Activated B cell treated with CpG ODN at 0.5 μM for 24 hours (primary cell): ENCODE measurements at places on chromosomes 2 and 18. TPM values are rescaled to one million over a fixed set of nuclear protein-coding genes. Genes with fewer than 3 reads are reported as not detected.

TM4SF20 gene
- total RNA-seq: not detected in 2 replicates

LHCGR gene
- total RNA-seq: not detected in 2 replicates

MC4R gene
- not detected in 2 replicates for total RNA-seq

DSG4 gene
- total RNA-seq: not detected in 2 replicates

ONECUT2 gene
- total RNA-seq: not detected in 2 replicates

SNRPD1 gene
- 58.1 and 60.8 TPM in 2 replicates for total RNA-seq

SLC4A5 gene
- 5.4 and 5.9 TPM in 2 replicates for total RNA-seq

SPDYA gene
- 1.6 and 2.1 TPM in 2 replicates for total RNA-seq

SYT4 gene
- total RNA-seq: not detected in 2 replicates

NT5C1B gene
- total RNA-seq: not detected in 2 replicates

PPIG gene
- total RNA-seq: 68.0 and 69.8 TPM in 2 replicates

PARD3B gene
- total RNA-seq: not detected in 2 replicates

SERPINB2 gene
- 0.33 TPM in 1 of 2 replicates, not detected in the other for total RNA-seq

GRCh38 chr2:80638783-80639182 lies 334.2 kb upstream of the LRRTM1 start:
- DNase-seq: no peak

- no peak for DNase-seq
Measured at GRCh38 chr18:13006531-13007247, 15.5 kb downstream of the CEP192 start.

DNA sequence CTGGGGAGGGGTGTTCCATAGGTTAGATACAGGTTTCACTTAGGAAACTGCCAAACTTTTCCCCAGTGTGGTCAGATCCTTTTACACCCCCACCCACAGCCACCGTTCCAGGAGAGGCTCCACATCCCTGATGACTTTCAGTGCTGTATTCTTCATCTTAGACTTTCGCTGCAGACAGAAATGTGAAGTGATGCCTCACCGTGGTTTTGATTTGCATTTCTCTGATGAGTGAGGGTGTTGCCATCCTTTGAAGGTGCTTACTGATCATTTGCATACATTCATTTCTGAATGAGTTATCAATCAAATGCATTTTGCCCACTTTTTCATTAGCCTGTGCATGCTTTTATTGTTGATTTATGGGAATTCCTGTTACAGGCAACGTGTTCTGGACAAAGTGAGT lies 14.9 kb downstream of the COPS9 start:
- no peak for DNase-seq

DNA sequence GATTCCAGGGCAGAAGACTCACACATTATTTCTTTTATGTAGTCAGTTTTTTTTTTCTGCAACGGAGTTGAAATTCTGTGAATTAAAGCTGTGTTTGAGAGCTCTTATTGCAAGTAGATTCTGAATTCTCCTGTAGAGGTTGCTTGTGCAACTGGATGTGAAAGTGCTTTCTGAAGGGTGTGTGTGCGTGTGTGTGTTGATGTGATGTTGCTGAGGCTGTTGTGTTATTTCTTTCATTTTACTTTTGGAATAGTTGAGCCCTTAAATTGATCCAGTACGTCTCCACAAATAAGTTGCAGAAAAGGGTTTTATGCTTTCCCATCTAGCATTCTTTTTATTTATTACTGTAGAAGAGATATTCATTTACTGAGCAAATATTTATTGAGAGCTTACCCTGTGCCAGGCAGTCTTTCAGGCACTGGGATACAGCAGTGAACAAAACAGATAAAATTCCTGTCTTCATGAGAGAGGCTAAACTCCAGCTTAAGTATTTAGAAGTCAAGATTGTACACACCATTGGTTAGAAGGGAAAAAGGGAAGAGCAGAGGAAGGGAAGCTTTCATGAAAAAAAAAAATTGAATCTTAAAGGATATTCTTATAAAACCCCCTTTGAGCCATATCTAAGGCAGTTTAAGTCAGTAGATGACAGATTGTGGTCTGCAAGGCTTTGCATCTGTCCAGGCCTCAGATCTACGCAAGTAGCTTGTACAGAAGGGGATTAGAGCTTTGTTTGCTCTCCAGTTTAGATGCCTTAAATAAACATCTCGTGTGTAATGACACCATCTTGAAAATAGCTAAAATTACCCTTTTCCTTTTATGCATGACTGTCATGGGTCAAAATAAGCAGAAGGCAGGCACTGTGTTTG lies 58.2 kb downstream of the MYO1B start:
- no peak for DNase-seq

DNA sequence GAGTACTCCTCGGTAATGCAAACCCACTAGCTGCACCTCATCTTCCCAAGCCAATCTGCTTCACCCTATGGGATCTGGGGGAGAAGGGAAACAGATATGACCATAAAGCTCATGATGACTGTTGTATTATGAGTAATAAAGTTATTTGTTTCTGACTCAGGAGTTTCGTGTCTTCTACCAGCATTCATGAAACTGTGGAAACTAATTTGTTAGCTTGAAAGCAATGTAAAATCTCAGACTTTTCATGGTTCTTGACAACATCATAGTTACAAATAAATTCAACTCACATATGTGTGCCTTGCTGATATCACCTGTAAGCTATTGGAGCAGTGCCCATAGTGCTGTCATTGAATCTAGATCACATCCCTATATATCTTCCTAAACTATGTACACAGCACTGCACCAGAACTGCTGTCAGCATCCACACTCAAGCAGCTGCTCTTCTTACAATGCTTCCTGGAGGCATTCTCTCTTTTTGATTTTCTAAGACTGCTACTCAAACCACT lies 135.6 kb upstream of the KYNU start:
- DNase-seq: no peak

DNA sequence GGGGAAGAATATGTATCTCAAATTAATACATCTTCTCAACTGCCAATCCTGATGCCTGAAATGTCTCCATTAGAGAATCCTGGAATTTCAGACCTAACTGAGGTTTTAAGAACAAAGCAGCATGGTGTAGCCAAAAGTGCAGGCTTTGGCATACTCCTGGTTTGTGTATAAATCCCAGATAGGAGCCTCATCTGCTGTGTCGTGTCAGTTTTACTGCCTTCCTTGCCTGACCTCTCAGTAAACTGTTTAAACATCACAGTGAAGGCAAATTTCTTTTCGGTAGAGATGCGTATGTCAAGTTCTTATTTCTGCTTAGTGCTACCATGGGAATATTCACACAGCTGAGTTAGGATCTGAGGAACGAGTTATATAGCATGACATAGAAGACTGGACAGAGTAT lies 7.3 kb downstream of the SCG2 start:
- DNase-seq: no peak

GRCh38 chr2:215831296-215831913 lies 181.9 kb downstream of the MREG start:
- DNase-seq: no peak

- no peak for DNase-seq
Measured at GRCh38 chr2:187847245-187848208, 293.3 kb upstream of the TFPI start.

- no peak for DNase-seq
Measured at GRCh38 chr2:236546561-236547002, 23.0 kb upstream of the ACKR3 start.

DNA sequence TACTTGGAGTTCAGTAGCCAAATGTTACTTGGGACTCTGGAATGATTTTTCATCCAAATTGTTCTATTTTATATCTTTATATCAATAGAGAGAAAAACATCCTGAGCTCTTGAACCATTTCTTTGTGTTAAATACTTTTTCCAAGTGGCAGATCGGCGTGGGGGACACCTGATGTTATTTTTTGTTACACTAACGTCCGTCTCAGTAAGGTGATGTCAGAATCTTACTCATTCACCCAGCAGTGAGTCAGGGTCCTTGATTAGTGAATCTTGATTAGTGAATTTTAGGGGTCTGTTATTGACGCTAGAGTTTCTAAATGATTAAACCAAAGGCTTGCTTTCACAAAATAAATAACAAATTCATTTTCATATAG lies 1.7 kb downstream of the MIB1 start:
- no peak for DNase-seq

DNA sequence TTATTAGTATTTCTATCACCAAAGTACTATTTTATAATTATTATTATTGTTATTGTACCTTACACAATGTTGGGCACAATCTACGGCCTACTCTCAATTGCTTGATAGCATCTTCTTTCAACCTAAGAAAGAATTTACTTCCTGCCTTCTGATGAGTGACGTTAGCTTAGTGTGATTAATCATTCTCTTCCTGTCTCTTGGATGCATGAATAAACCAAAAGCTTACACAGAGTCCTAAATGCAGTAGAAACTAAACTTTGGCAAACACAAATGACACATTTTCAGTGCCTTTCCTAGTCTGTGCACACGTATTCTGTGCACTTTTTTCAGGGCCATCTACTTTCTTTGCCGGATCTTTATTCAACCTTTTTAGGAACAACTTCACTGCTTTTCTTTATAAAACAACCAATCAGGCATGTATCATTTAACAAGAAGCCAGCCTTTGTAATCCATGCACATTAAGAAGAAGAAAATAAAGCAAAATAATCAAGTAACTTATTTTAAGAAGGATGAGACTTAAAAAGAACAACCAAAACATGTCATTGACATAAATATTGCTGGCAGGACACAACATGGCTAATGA lies 19.1 kb downstream of the TRAK2 start:
- DNase-seq: no peak

DNA sequence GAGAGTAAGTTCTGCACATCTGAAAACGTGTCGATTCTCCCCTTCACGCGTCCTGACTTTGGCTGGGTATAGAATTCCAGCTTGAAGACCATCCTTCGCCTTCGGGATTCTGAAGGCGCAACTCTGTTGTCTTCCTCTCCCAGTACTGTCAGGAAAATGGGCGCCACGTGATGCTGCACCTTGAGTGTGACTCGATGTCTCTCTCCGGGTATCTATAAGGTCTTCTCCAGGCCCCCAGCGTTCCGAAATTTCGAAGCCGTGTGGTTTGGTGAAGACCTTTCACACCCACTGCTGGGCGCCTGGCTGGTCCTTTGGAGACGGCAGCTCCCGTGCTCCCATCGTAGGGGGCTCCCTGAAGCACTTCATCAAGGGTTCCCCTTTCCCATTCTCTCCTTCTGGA lies 203.7 kb downstream of the HDAC4 start:
- DNase-seq: no peak

GRCh38 chr18:43160509-43160908 lies 45.0 kb upstream of the RIT2 start:
- no peak for DNase-seq

DNA sequence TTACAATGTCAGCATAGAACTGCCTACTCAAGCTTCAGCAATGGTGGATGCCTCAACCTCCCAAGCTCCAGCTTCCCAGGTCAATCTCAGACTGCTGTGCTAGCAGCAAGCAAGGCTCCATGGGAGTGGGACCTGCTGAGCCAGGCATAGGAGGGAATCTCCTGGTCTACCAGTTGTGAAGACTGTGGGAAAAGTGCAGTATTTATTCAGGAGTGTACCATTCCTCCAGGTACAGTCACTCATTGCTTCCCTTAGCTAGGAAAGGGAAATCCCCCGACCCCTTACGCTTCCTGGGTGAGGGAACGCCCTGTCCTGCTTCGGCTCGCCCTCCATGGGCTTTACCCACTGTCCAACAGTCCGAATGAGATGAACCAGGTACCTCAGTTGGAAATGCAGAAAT lies 130.3 kb downstream of the ADCYAP1 start:
- DNase-seq: no peak

GRCh38 chr18:13614641-13615288 lies 111.6 kb downstream of the FAM210A start:
- DNase-seq: peak; percentile 46

- no peak for DNase-seq
Measured at GRCh38 chr2:182715121-182715891, 751 bp upstream of the DNAJC10 start.

- DNase-seq: no peak
Measured at GRCh38 chr18:79353267-79353666, 42.5 kb upstream of the NFATC1 start.

DNA sequence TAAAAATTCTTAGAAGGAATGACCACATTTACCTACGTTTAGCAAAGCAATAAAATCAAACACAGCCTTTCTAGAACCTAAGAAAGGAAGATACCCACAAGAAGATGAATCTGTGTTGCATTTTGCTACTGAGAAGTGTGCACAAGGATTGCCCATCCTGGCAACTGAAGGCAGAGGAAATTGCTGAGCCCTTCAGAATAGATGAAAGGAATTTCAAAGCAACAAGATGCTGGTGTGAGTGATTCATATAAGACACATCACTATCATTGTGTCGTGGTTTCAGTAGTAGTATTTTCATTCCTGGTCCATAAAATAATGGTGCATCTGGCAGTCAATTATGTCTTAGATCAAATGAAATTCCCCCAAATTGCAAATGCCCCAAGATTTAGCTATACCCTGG lies 48.4 kb upstream of the ANKRD44 start:
- no peak for DNase-seq

- no peak for DNase-seq
Measured at GRCh38 chr2:85668857-85669142, 801 bp upstream of the SFTPB start.

DNA sequence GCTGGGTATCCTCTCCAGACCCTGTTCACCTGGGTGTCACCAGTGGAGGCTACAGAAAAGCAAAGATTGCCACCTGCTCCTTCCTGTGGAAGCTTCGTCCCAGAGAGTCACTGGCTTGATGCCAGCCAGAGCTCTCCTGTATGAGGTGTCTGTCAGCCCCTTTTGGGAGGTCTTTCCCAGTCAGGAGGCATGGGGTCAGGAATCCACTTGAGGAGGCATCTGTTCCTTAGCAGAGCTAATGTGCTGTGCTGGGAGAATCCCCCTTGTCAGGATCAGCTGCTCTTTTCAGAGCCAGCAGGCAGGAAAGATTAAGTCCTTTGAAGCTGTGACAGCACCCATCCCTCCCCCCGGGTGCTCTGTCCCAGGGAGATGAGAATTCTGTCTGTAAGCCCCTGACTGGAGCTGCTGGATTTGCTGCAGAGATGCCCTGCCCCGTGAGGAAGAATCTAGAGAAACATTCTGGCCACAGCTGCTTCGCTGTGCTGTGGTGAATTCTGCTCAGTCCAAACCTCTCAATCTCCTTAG lies 121.8 kb downstream of the GPR39 start:
- DNase-seq: no peak

- DNase-seq: no peak
Measured at GRCh38 chr2:97653473-97653872, 7.6 kb downstream of the COX5B start.

- DNase-seq: no peak
Measured at GRCh38 chr18:27549335-27550039, 364.4 kb upstream of the CHST9 start.

GRCh38 chr2:30704309-30705020 lies 102.8 kb downstream of the CAPN13 start:
- DNase-seq: no peak

DNA sequence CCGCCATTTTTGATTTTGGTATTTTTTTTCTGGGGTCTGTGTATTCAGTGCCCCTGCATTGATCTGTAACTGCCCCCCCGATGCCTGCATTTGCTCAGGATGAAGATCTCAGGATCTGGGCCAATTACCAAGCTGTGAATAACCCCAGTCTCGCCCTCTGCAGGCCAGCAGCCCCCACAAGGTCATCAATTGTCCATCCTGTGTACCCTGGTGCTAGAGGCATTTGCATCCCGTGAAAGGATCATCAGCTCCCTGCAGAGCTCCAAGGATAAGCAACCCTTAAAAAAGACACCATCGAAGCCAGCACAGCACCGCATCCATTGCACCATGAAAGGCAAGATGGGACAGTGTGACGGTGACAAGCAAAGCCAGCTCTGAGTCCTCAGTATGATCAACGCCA lies 154.1 kb upstream of the KLHL29 start:
- DNase-seq: no peak
